Transverse colon (tissue), 4 donors: ENCODE measurements at places on chromosomes 2 and 18.
A peak's percentile ranks its signal among the peaks of the same experiment; 100 is the strongest.

- DNase-seq: no peak
Measured at GRCh38 chr18:476251-476664, 24.2 kb downstream of the COLEC12 start.

- DNase-seq: peak; percentile 20
Measured at GRCh38 chr2:84807063-84807485, 73.8 kb downstream of the TRABD2A start.

- no peak for DNase-seq
Measured at GRCh38 chr18:9901377-9901776, 12.4 kb upstream of the VAPA start.

- no peak for DNase-seq
Measured at GRCh38 chr2:88078643-88079172, 11.1 kb downstream of the SMYD1 start.

DNA sequence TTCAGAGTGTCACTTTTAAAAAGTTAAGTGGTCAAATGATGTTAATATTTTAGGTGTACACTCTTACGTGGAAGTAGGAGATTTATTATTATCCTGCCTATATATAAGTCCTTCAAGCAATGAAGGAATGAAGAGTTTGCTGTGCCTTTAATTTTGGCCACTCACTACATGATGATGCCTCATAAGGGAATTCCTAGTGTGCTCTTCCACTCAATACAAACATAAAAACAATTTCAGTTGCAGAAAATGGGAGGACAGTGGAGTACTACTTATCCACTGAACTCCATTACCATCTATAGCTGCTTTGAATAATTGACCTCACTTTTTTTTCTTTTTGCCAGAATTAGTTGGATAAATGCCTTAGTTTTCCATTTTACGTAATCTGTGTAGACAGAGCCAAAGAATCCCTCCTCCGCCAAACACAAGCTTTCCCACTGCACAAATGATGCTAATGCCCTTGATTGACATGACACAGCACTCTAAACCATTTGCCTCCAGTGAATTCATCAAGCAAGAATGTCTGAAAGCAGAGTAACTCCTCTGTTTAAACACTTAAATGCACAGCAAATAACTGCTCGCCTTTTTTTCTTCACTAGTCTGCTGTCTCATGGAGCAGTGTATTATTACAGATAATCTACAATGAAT is 751.1 kb upstream of the FANCL start:
- no peak for DNase-seq

- DNase-seq: peak; percentile 87
Measured at GRCh38 chr2:231672617-231673347, 35.5 kb upstream of the PTMA start.

DNA sequence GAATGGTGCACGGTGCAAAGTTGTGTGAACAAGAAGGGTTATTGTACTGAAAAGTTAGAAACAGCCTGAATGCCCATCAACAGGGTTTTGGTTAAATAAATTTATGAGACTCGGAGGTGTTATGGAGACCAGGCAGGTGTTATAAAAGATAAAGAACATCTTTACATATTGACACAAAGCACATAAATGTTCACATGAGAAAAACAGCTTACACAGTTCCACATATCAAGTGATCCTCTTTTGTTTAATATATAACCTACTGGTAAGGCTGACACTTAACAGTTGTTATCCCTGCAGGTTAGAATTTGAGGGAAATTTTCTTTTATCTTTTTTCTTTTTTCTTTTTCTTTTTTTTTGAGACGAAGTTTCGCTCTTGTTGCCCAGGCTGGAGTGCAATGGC is 20.0 kb upstream of the ARPC2 start:
- DNase-seq: no peak

DNA sequence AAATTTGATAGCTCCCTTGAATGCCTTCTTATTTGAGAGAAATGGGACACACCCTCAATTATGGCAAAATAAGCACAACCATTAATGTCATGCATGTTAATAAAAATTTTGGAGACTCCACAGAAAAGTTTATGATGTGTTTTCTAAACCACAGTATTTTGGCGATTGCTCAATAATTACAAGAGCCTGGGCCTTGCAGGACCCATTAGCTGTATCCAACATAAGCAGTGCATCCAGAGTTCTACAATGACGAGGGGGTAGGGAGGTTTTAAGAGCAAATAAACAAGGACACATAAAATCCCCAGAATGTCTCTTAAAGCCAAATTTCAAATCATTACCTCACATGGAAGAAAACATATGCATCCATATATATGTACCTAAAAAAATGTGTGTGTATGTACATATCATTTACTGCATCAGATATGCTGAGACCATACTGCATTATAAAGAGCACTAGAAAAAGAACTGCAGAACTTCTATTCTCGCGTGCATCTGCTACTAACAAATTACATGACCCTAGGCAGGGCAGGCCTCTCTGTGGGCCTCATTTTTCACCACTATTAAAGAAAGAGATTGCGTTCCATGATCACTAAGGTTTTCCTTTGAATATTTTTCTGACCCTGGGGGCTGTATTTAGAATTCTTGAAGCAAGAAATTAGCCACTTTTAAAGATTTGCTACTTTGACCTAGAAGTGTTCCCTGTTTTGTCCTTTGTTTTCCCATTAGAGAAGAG is 38.0 kb downstream of the CMPK2 start:
- DNase-seq: no peak

GRCh38 chr2:129667577-129667976 is 311.9 kb upstream of the RAB6C start:
- no peak for DNase-seq

GRCh38 chr2:219104107-219105035 is 43.6 kb upstream of the IHH start:
- DNase-seq: no peak

DNA sequence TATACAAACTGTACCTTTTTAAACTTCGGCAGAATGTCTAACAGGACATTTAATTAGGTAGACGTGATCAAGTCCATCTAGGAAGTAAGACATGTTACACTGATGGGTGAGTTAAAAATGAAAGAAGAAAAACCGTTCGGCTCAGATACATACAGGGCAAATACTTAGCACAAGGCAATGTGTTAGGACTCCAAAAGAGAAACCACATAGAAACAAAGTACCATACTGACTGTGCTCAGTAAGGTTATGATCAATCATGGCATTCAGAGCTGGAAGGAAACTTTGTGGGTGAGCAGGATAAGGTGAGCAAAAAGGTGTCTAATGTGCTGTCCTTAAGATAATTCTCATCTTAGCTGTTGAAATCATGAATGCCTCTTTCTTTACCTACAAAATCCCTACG is 211.9 kb downstream of the STK39 start:
- no peak for DNase-seq

GRCh38 chr2:30894498-30895119 is 87.4 kb upstream of the CAPN13 start:
- DNase-seq: no peak

GRCh38 chr2:58304843-58305242 is 63.7 kb upstream of the FANCL start:
- no peak for DNase-seq

- DNase-seq: no peak
Measured at GRCh38 chr2:102544182-102544581, 71.2 kb downstream of the SLC9A4 start.

DNA sequence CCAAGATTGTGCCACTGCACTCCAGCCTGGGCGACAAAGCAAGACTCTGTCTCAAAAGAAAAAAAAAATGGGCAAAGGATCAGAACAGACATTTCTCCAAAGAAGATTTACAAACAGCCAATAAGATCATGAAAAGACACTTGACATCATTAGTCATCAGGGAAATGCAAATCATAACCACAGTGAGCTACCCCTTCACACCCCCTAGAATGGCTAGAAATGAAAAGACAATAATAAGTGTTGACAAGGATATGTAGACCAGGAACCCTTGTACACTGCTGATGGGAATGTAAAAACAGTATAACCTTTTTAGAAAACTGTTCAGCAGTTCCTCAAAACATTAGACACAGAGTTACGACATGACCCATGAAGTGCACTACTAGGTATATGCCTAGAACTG is 18.4 kb upstream of the MTERF4 start:
- DNase-seq: no peak

DNA sequence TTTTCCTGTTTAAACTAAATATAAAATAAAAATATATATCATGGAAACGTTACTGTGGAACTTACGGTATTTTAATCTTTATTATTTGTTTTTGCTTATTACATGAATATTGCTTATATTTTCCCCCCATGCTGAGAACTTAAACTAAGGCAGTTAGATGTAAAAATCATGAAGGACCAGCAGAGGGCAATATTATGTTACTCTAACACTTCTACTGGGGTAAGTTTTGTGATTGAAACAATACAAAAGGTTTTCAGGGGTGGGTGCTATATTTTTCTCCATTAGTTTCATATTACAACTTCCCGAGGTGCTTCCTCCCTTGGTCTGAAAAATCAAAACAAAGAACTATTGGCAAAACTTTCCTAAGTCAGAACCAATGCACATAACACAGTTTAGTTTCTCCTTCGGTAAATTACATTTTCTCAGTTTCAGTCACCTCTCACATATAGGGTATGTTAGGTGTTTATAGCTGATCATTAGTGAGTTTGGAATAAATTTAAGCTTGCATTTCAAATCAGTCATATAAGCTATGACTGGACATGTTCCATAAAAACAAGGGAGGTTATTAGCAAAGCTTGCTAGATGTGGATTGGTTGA is 54.8 kb downstream of the ZNF407 start:
- DNase-seq: no peak

DNA sequence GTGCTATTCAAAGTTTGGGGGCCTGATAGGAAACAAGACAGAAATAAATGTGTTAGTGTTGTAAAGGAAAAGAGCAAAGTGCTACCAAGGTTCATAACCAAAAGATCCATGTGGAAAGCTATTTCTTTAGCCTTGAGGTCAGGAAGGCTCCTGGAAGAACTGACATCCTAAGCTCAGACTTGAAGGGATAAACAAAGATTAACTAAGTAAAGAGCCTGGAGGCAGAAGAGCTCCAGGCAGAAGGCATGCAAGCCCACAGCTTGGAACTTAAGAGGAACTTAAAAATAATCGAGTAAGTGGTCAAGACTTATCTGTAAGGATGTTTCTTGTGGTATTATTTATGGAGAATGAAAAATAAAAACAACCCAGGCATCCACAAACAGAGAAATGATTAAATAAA is 245.0 kb upstream of the MGAT5 start:
- DNase-seq: no peak

DNA sequence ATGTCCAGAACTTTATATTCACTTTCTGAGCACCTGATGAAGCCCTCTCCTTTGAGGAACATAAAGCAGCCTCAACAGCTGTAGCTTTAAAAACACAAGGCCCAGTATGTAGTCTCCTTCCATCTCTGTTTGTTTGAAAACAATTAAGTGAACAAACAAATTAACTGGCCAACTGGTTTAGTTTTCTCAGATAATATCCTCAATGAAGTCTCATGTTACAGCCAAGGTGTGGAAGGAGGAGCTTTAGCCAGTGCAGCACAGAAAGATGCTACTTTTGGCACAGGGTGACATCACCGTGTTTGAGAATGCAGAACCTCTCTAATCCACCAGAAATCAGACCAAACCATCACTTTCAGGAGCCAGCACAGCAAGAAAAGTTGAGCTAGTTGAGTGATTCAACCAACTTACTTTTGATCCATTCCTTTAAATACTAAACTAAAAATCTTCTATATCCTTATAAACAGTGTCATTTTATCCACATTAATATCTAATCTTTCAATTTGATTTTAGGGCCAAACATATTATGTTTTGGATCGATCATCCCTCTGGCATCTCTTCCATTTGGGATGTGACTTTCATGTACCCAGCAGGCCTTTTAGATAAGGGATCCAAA is 488.7 kb downstream of the ARHGAP15 start:
- DNase-seq: no peak

DNA sequence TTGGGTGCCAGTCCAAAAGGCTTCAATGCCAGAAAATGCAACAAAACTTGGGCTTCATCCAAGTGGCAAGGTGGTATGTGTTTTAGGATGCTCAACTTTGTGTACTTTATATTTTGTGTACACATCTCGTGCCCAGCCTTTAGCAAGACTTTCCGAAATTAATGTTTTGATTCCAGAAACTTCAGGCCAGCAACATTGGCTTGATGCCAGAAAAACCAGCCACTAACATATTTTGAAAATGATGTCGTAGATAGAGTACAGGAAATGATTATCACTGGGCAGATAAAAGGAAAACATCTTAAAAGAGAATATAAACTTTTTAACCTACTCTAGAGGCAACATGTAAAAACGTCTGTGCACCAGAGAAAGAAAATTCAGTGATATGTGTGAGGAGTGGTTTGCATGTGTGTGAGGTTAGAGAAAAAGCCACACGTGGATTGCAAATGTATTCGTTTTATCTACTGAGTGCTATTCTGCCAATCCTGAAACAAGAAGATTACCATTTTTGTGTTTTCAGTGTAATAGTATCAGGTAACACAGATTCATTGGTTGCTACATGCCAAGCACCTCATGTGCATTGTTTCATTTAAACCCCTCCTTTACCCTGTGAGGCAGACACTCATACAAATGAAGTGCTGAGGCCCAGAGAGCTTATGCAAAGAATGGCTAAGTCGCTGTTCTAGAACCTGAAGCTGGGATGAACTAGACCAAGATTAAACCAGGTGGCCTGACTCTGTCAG is 264.8 kb downstream of the C1D start:
- DNase-seq: no peak

GRCh38 chr2:136115183-136115761 is 2.7 kb downstream of the CXCR4 start:
- DNase-seq: no peak

GRCh38 chr2:79945653-79946445 is 358.7 kb downstream of the LRRTM1 start:
- no peak for DNase-seq

- no peak for DNase-seq
Measured at GRCh38 chr2:52369178-52369577, 1337.2 kb upstream of the NRXN1 start.
